ENCODE measurements at places on chromosomes 13 and 19.

DNA sequence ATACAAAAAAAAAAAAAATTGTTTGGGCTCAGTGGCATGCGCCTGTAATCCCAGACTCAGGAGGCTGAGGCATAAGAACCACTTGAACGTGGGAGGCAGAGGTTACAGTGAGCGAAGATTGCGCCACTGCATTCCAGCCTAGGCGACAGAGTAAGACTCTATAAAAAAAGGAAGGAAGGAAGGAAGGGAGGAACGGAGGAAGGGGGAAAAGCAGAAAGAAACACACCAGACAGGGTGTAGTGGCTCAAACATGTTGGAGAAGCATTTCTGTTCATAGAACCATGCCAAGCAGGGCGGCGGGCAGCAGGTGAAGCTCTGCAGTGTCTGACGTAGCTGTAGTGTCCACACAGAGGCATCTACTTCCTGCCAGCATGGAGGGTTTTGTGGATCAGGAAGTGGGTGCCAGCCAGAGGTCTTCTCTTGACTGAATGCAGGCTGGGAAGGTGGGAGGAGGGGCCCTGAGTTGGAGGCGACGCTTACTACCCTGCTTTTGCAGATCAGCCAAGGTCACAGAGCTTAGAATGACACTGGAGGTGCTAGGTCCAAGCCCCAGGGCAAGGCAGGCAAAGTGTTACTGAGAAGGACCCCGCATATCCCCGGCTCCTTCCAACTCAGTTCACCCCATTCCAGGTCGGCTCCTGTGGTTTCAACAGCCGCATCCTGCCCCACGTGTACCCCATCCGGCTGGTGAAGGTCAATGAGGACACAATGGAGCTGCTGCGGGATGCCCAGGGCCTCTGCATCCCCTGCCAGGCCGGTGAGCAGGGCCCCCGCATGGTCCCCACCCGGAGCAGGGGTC is 11.6 kb upstream of the PGLS start:
- peak; percentile 85 for DNase-seq

DNA sequence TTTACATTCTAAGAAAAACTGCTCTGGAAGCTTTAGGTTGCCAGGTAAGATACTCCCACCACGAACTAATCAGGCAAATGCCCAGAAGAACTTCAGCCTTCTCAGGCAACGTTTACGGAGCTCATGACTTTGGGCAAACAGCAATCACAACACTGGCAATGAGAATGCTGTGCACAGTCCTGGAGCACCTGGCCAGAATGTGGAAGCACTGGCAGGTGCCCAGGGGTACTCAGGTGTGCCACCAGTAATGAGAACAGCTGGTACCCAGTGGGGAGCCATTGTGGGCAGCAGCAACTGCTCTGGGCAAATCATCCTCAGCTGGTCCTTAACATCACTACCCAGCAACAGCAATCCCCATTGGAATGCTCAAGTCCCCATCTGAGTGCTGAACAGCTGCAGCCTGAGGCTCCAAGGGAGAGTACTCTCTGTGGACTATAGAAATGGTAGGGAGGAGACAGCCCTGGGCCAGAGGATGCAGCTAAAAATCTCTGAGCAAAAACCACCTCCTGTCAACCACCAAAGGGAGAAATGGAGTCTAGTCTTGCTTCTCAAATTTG is 210.0 kb downstream of the FOXO1 start:
- DNase-seq: no peak

DNA sequence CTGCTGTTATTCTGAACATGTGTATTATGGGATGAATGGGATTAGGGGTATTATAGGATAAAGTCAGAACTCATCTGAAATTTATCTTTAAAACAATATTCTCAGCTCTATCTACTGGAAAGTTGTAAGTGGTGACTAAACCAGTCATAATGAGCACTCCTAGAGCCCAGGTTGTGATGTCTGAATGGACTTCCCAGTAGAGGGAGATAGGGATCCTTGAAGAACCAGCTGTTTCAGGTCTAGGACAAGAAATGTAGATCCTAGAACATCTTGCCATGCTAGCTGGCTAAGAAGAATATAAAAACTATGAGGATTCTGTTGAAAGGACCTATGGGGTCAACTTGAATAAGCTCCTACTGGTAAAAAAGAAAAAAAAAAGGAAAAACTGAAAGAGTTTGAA is 310.8 kb downstream of the SLC7A1 start:
- no peak for DNase-seq

DNA sequence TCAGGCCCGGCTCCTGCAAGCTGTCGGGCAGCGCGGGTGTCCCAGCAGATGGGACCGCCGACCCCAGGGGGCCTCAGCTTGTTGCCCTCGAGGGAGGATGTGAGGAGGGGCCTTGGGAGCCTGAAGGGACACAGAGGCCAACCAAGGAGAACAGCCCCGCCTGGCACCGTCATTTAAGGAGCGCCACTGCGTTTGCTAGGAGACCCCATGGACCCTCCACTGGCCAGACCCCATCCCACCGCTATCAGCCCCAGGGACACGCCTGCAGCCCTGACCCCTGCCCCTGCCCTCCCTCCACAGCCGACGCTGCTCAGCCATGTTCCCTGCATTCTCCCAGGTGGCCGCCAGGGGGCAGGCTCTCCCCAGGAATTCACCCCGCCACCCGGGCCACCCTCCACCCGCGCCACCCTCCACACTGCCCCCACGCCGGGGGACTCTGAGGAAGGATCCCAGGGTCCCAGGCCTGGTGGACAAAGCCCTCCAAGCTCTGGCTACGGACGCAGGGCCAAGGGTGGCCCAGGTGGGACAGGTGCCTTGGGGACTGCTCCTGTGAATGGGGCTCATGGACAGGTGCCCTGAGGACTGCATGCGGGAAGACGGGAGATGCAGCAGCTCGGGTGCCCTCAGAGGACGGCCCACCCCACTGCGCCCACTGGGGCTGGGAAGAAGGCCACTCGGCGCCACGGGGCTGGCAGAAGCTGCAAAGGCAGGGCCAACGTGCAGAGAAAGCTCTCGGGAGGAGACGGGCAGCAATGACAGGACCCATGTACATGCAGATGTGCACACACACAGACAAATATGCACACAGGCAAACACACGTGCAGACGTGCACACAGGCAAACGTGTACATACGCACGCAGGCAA is 34.4 kb downstream of the PIP5K1C start:
- DNase-seq: peak; percentile 58

DNA sequence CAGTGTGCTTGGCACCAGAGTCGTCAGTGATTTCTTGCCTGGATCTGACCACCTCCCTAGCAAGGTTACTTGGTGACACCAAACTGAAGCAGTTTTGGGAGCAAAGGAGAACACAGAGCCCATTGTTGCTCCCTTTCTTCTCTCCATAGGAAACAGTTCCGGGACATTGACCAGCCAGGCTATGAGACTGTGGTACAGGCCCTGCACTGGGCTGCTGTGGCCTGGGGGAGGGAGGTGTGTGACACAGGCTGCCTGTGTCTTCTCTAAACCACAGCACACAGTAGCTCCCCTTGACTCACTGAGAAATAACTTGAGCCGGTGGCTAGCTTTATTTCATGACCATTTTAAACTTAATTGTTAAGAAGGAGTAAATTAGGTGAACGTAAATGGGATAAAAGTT is 214.8 kb upstream of the UBL3 start:
- no peak for DNase-seq

GRCh38 chr19:30936276-30936675 is 413.0 kb downstream of the TSHZ3 start:
- no peak for DNase-seq

DNA sequence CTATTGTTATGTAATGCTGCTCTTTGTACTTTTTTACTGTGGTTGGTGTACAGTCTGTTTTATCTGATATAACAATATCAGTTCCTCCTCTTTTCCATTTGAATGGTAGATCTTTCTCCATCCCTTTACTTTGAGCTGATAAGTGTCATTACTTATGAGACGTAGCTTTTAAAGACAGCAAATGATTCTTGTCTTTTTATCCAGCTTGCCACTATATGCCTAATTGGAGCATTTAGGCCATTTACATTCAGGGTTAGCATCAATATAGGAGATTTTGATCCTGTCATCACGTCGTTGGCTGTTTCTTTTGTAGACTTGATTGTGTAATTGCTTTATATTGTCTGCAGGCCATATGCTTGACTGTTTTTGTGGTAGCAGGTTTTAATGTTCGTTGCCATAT is 894.2 kb upstream of the ATXN8OS start:
- no peak for DNase-seq

- DNase-seq: peak; percentile 33
Observed at GRCh38 chr19:51101171-51101865, 6.9 kb downstream of the CTU1 start.

GRCh38 chr13:46698014-46698413 is 98.9 kb downstream of the ESD start:
- DNase-seq: no peak

DNA sequence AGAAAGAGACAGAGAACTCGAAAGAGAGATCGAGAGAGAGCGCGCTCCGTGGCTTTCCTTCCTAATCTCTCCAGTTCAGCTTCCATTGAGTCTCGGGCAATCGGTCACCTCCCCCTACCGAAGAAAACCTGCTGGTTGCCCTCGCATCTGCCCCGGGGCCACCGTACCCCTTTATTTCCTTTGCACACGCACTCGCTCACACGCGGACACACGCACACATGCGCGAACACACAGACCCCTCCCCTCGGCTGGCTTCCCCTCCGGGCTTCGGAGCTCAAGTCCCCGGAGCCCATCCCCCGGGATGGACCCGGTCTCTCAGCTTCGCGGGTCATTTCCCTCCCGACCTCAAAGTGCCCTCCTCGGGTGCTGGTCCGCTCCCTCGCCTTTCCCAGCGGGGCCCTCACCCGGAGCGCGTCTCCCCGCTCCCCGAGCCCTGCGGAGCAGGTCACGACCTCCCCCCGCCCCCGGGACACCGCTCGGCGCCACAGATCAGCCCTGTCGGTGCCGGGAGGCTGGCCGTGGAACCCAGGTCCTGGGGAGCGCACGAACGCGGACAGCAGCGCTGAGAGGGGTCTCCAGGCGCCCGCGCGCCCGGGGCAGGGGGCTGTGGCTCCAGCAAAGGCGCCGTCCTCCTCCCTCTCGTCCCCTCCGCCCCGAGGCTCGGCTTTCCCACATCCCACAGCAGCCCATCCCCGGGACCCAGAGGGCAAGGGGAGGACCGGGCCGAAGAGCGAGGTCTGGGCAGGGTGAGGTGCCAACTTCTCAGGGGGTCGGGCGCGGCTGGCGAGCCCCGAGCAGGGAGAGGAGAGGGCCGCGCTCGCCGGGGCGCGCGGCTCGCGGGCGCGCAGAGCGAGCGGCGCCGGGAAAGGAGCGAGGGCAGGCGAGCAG is 1.8 kb downstream of the DACH1 start:
- DNase-seq: peak; percentile 28

GRCh38 chr19:44592451-44592890 is 20.9 kb upstream of the IGSF23 start:
- DNase-seq: no peak

DNA sequence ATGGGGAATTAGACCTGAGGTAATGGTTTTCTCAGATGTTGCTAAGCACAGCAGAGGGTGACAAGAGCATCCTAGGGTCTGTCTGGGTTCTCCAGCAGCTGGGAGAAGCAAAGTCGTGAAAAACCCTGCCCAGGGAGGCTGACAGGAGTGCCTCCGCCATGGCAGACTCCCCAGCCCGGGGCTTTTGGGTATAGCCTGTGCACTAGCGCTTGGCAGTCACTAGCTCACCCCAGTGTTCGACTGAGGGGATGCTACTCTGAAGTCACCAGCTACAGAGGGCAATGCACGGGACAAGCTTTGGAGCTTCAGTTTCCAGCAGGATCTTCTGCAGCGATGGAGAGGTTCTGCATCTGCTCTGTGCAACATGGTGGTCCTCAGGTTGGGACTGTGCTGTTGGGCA is 87.5 kb downstream of the ING1 start:
- DNase-seq: no peak

- DNase-seq: no peak
Observed at GRCh38 chr19:51873097-51873496, 14.7 kb downstream of the ZNF577 start.

DNA sequence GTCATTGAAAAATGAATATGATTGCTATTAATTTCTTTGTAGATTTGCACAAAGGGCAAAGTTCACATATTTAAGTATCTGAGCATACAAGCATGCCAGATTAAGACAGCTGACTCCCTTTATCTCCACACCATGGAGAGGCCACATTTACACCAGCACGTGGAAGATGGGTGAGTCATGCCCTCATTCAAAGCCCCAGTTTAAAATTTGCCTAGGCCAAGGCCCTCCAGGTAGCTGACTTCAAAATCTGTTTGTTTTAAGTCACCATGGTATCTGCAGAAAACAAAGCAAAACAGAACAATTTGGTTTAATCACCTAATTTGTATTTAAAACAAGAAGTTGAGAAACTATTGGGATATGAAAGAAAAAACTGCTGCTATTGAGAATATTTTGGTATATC is 109.2 kb downstream of the ESD start:
- peak; percentile 17 for DNase-seq

DNA sequence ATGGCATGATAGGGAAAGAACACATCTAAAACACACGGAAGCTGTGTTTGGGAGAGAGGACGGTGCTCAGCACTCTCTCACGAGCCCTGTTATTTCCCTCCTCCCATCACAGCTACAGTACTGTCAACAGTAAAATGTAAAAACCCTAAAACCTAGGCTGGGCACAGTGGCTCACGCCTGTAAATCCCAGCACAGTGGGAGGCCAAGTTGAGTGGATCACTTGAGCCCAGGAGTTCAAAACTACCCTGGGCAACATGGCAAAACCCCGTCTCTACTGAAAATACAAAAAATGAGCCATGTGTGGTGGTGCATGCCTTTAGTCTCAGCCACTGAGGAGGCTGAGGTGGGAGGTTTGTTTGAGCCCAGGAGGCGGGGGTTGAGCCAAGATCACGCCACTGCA is 54.8 kb downstream of the FOXO1 start:
- DNase-seq: no peak

GRCh38 chr13:30864433-30865122 is 41.5 kb upstream of the MEDAG start:
- no peak for DNase-seq

- no peak for DNase-seq
Observed at GRCh38 chr13:63433546-63434150, 2018.0 kb upstream of the PCDH20 start.

Measured in suppressor macrophage (primary cell).